B cell (primary cell): ENCODE measurements at places on chromosomes 11 and 22. TPM values are rescaled to one million over a fixed set of nuclear protein-coding genes. Genes with fewer than 3 reads are reported as not detected.

Gene IFITM10
- total RNA-seq = 1.1 and 1.7 TPM in 2 replicates

Gene PANX2
- 0.53 and 0.59 TPM in 2 replicates for total RNA-seq

Gene BIK
- total RNA-seq = 1.3 TPM in 2 replicates

Gene DYNC2H1
- total RNA-seq = 7.1 and 7.8 TPM in 2 replicates

Gene RIMBP3B
- total RNA-seq = 0.49 and 1.6 TPM in 2 replicates

Gene TP53AIP1
- 0.12 TPM in 1 of 2 replicates, not detected in the other for total RNA-seq

Gene TRPC6
- total RNA-seq = not detected in 2 replicates

Gene P2RX6
- total RNA-seq = 0.49 and 0.83 TPM in 2 replicates

Gene IGLL1
- not detected in 2 replicates for total RNA-seq

Gene BRSK2
- 0.79 and 1.5 TPM in 2 replicates for total RNA-seq

Gene CLMP
- not detected in 2 replicates for total RNA-seq

Gene OR5F1
- total RNA-seq = not detected in 2 replicates

Gene FOSL1
- total RNA-seq = not detected in 2 replicates

Gene TRIM49
- not detected in 2 replicates for total RNA-seq

Gene TECTA
- 0.41 and 0.47 TPM in 2 replicates for total RNA-seq

Gene E2F8
- total RNA-seq = 0.22 TPM in 1 of 2 replicates, not detected in the other

Gene OR51B2
- not detected in 2 replicates for total RNA-seq

Gene KCNJ1
- not detected in 2 replicates for total RNA-seq

Gene KREMEN1
- total RNA-seq = not detected in 2 replicates
